ENCODE measurements at places on chromosomes 2 and 18.
A peak's percentile ranks its signal among the peaks of the same experiment; 100 is the strongest.

GRCh38 chr2:188878716-188879115 is 95.5 kb upstream of the COL3A1 start:
- no peaks in the 10 kb centered on the region for H3K27me3 ChIP-seq
- no peaks in the 10 kb centered on the region for H3K4me1 ChIP-seq
- H3K36me3 ChIP-seq: no peaks in the 10 kb centered on the region
- H3K4me3 ChIP-seq: no peak overlapping the region
- no peak overlapping the region for H3K27ac ChIP-seq
- DNase-seq: no peak

DNA sequence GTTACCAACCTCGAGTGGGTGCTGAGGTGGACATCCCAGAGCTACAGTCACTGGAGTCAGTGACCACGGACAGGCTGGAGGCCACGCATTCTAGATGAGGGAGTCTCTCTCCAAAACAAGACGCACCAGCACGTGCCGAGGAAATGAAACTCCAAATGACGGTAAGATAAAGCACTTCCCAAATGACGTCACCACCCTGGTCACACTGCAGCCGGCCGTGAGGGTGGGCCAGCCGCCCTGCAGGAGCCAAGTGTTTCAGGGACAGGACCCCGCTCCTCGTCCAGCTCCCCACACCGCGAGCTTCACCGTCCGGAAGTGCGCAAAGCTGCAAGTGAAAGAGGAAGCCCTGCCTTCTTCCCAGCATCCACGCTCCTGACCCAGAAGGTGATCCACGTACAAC is 99.4 kb downstream of the ZNF516 start:
- H3K4me1 ChIP-seq: no peaks in the 10 kb centered on the region
- H3K27ac ChIP-seq: no peak overlapping the region
- no peak overlapping the region for H3K4me3 ChIP-seq
- H3K27me3 ChIP-seq: no peaks in the 10 kb centered on the region

GRCh38 chr2:13227578-13227977 is 510.8 kb downstream of the TRIB2 start:
- H3K4me3 ChIP-seq: no peak overlapping the region
- no peaks in the 10 kb centered on the region for H3K36me3 ChIP-seq
- no peak overlapping the region for H3K27ac ChIP-seq

DNA sequence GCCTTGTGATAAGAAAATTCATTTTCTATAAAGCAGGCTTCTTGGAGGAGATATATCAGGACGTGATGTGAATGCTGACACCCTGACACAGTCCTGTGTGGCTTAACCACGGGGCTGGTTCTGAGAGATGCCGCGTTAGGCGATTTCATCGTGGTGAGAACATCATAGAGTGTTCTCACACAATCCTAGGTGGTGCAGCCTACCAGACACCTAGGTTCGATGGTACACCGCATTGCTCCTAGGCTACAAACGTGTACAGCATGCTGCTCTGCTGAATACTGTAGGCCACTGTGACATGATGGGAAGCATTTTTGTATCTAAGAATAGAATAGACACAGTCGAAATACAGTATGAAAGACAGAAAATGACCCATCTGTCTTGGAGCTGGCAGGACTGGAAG is 82.5 kb downstream of the TNFRSF11A start:
- no peak overlapping the region for H3K27ac ChIP-seq
- no peak for DNase-seq
- no peaks in the 10 kb centered on the region for H3K27me3 ChIP-seq
- no peaks in the 10 kb centered on the region for H3K36me3 ChIP-seq

- no peak overlapping the region for H3K4me3 ChIP-seq
- no peaks in the 10 kb centered on the region for H3K4me1 ChIP-seq
- H3K36me3 ChIP-seq: no peaks in the 10 kb centered on the region
- H3K27me3 ChIP-seq: no peaks in the 10 kb centered on the region
- DNase-seq: no peak
Observed at GRCh38 chr2:45755585-45756335, 104.3 kb downstream of the PRKCE start.

DNA sequence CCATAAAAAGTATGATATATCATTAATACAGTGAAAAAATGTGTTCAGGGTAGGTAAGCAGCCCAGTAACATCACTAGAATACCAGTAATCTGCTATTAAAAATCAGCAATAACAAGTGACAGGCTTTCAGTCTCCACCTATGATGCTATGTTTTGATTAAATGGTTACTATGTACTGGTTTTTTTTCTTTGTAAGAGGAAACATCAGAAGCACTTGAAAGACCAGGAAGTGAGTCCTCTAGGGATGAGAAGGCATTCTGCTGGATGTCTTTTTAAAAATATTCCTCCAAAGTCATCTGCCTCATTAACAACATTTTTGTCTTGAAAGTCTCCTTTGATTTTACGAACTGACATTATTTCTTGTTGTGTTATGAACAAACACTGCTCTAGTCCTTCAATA is 136.0 kb upstream of the FAM98A start:
- H3K36me3 ChIP-seq: no peaks in the 10 kb centered on the region
- no peaks in the 10 kb centered on the region for H3K27me3 ChIP-seq
- DNase-seq: no peak
- no peaks in the 10 kb centered on the region for H3K4me1 ChIP-seq

DNA sequence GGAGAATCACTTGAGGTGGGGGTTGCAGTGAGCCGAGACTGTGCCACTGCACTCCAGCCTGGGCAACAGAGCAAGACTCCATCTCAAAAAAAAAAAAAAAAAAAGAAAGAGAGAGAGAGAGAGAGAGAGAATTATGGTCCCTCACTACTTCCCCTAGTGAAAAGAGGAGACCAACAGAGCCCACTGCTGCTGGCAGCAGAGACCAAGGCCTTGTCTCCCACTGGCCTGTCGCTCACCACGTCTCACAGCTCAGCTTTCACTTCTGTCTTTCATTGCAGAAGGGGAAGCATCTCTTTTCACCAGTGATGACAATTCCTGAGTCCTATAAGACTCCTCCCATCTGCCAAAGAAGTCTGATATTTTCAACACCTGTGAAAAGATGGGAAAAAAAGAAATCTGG is 81.3 kb downstream of the CLHC1 start:
- H3K27ac ChIP-seq: no peak overlapping the region
- H3K36me3 ChIP-seq: no peaks in the 10 kb centered on the region
- H3K27me3 ChIP-seq: no peaks in the 10 kb centered on the region
- H3K4me3 ChIP-seq: no peak overlapping the region
- H3K4me1 ChIP-seq: no peaks in the 10 kb centered on the region
- no peak for DNase-seq

- no peaks in the 10 kb centered on the region for H3K36me3 ChIP-seq
- DNase-seq: no peak
- H3K27ac ChIP-seq: no peak overlapping the region
- no peaks in the 10 kb centered on the region for H3K27me3 ChIP-seq
- no peaks in the 10 kb centered on the region for H3K4me1 ChIP-seq
- no peak overlapping the region for H3K4me3 ChIP-seq
Observed at GRCh38 chr2:48469731-48470130, 60.2 kb upstream of the STON1 start.

GRCh38 chr2:47208852-47209606 is 53.9 kb upstream of the STPG4 start:
- DNase-seq: no peak
- H3K27ac ChIP-seq: no peak overlapping the region
- no peaks in the 10 kb centered on the region for H3K4me1 ChIP-seq
- H3K36me3 ChIP-seq: no peaks in the 10 kb centered on the region
- H3K27me3 ChIP-seq: no peaks in the 10 kb centered on the region

DNA sequence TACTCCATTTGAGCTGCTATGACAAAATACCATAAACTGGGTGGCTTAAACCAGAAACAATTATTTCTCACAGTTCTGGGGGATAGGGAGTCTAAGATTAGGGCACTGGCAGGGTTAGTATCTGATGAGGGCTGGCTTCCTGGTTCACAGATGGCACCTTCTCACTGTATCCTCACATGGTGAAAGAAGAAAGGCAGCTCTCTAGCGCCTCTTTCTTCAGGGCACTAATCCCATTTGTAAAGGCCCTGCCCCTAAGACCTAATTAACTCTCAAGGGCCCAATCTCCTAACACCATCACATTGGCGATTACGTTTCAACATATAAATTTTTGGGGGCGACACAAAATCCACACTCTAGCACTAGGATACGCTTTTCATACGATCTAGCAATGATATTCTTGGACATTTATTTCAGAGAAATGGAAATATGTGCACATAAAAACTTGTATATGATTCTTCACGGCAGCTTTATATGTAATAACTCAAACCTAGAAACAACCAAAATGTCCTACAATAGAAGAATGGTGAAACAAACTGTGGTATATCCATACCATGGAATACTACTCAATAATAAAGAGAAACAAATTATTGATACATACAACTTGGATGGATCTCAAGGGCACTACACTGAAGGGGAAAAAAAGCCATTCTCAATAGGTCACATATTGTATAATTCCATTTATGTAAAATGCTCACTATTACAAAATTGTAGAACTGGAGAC is 111.0 kb downstream of the BCL2L11 start:
- no peak for DNase-seq
- H3K27ac ChIP-seq: no peak overlapping the region
- H3K4me3 ChIP-seq: no peak overlapping the region
- no peaks in the 10 kb centered on the region for H3K36me3 ChIP-seq

- no peaks in the 10 kb centered on the region for H3K4me1 ChIP-seq
- DNase-seq: no peak
- H3K27ac ChIP-seq: no peak overlapping the region
- H3K4me3 ChIP-seq: no peak overlapping the region
Observed at GRCh38 chr2:40668425-40668824, 216.5 kb upstream of the SLC8A1 start.

DNA sequence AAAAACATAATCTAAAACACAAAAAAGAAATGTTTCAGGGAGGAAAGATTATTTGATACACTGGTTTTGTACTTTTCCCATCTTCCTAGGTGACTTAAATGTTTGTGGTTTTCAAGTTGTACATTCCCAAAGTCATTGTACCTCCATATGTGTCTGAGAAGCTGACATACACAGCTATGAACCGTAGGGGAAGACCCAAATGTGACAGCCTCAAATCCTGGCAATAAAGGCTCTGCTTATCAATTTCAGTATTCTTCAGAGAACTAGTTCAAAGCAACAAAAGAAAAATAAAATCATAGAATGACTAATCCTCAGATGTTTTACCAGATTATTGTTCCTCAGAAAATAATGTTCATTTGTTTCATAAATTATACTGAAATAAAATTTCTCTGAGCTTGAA is 2.5 kb downstream of the DYNC2LI1 start:
- H3K4me3 ChIP-seq: no peak overlapping the region
- H3K36me3 ChIP-seq: no peaks in the 10 kb centered on the region
- H3K27ac ChIP-seq: no peak overlapping the region
- no peak for DNase-seq

DNA sequence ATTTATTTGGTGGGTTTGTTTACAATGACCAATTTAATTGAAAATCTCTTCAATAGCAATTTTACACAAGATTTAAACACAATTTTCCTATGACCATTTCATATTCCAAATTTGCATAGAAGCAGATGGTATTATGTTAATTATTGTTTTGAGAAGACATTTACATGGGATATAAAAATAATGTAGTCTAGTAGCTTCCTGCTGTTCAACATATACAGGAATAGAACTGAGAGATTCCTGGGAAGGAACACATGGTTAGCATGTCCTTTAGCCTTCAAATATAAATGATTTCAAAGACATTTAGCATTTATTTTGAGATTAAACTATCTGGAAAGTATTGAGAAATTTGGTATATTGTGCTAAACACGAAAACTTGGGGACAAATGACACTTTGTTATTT is 129.6 kb downstream of the KCNE4 start:
- no peak overlapping the region for H3K27ac ChIP-seq
- no peak overlapping the region for H3K4me3 ChIP-seq
- no peaks in the 10 kb centered on the region for H3K36me3 ChIP-seq
- no peaks in the 10 kb centered on the region for H3K4me1 ChIP-seq
- DNase-seq: no peak
- H3K27me3 ChIP-seq: no peaks in the 10 kb centered on the region

- H3K4me3 ChIP-seq: no peak overlapping the region
- H3K4me1 ChIP-seq: no peaks in the 10 kb centered on the region
- no peaks in the 10 kb centered on the region for H3K27me3 ChIP-seq
- H3K36me3 ChIP-seq: no peaks in the 10 kb centered on the region
Observed at GRCh38 chr18:48356909-48357631, 52.1 kb downstream of the ZBTB7C start.

DNA sequence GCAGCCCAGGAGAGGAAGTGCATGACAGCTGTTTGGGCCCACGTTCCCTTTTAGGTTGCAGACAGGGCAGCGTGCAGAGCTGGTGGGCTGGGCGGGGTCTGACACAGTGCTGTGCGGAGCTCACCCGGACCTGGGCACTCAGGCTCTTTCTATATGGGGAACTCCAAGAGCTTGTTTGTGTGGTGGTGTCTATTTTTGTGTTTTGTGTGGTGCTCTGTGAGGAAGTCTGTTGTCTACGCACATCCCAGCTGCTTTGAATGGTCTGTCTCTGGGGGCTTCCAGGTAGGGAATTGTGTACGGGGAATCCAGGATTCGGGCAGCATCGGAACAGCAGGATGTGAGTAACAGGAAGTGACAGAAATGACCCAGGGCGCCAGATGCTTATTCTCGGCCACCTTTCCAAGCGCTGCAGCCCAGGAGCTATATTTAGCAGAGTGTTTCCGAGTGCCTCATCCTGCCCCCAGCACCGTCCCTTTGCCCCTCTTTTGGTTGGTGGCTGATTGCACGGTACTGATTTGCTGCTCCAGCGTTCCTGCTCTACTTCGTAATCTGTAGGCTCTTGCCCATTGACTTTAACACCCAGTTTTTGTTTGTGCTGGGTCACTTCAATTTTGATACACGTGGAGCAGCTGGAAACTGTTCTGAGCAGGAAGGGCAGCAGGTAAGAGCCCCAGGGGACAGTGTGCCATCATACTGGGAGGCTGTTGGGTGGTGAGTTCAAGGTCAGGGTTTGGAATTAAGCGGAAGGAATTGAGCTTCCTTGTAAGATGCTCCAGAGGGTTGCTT is 64.7 kb downstream of the DGKD start:
- H3K4me3 ChIP-seq: peak overlapping the region; percentile 50
- no peaks in the 10 kb centered on the region for H3K36me3 ChIP-seq
- peak; percentile 74 for DNase-seq
- H3K27me3 ChIP-seq: no peaks in the 10 kb centered on the region

- DNase-seq: no peak
- H3K36me3 ChIP-seq: no peaks in the 10 kb centered on the region
Observed at GRCh38 chr2:198756166-198756565, 701.6 kb downstream of the SATB2 start.

- DNase-seq: no peak
- H3K4me1 ChIP-seq: no peaks in the 10 kb centered on the region
- H3K27ac ChIP-seq: no peak overlapping the region
- H3K36me3 ChIP-seq: no peaks in the 10 kb centered on the region
- no peaks in the 10 kb centered on the region for H3K27me3 ChIP-seq
Observed at GRCh38 chr18:43547456-43547855, 270.2 kb upstream of the SYT4 start.

DNA sequence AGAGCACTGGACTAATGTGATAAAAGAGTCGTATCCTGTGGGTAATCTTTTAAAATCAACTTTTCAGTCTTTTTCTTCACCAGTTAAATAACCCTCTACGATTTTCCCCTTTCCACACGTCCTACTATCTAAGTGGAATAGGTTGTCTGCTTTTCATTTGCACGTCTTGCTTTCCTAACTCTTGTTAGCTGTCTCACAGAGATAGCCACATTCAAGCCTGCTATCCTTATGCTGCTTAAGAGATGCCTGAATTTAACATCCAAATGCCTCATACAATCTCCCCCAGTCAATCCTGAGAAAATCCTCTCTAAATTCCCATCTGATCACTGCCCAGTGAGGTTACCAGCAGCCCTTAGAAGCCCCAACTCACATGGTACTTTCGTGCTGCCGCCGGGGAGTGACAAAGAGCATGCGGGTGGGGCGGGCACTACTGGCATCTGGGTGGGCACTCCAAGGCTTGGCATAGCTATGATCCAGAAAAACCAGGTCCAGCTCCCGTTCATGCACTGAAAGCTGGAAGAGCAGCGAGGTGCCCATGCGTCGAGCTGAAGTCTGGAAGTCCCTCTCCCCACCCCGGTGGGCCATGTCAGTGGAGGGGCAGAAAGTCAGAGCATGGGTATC is 1.5 kb downstream of the KANSL3 start:
- DNase-seq: no peak
- no peaks in the 10 kb centered on the region for H3K36me3 ChIP-seq

Measured in MM.1S (cell line).